ENCODE measurements at places on chromosomes 2 and 18.

DNA sequence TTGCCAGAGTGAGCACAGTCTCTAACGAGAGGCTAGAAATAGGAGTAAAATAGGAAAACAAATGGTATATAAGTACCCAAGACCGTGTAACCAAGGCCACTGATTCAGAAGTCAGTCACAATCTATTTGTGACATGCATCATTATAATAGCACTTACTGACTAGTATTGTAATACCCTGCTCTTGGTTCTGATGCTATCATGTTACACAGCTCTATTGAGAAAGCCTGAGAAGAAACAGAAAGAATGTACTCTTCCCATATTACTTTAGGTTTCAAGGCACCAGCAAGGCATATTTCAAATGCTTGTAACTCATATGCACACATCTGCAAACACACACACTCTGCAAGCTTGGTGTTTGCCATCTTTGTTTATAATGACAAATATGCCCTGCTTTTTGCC, 746.4 kb downstream of the SLC4A3 start:
- DNase-seq, result peak; percentile 14

DNA sequence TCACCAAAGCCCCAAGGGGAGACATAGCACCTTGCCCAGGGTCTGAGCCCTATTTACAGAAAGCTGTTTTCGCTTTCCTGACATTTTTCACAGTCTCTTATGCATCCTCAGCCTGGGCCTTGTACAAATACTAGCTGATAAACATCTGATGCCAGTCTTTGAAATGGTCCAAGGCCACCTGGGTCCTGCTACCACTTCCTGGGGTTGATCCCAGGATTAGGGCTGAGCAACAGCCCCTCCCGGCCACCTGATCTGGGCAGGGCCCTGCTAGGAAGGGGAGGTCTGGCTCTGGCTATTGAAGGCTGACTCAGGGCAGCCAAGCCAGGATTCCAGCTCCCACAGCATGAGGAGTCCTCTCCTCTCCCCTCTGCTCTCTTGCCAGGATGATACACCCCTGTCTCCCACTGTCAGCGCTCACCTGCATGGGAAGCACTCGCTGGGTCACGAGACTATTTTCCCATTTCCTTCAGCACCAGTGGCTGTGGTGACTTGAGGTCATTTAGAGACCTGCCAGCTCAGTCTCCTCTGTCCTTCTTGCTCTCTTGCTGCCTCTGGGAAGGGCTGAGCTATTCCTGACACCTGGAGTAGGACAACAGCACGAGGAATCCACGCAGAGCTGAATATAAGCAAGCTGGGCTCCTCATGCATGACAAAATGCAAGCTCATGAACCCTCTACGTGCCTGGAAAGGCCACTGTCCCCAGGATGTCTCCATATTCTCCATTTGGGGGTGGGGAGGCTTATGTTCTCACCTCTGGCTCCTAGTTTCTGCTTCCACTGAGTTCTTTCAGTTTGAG, 53.0 kb upstream of the LGALSL start:
- peak; percentile 18 for DNase-seq

DNA sequence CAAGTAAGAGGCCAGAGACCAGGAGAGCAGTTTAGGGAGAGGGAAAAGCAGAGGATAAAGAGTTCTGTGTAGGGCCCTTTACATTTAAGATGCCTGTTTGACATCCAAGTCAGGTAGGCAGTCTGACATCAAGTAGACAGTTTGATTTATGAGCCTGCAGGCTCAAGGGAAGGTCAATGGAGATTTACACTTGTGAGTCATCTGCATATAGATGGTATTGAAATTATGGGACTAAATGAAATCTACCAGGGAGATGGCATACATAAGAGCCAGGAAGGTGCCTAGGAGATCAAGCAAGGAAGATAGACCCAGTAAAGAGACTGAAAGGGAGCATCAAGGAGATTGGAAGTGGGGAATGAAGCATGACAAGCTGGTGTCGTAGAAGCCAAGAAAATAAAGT, 212.4 kb upstream of the PKDCC start:
- no peak for DNase-seq

DNA sequence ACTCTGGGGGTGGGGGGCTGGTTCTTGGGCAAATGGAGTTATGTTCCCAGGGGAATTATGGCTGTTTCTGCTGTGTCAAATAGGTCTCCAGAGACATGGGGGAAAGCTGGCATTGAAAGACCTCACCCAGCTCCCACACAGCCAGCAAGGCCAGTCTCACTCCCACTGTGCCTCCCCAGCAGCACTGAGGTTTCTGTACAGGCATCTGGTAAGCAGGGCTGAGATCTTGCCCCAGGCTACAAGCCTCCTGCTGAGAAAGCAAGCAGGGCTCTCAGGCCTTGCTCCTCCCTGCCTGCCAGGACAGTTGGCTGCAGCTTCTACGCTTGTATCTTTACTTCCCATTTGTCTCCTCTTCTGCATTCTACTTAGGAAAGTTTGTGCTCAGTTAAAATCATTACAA, 50.5 kb upstream of the FHOD3 start:
- peak; percentile 15 for DNase-seq

DNA sequence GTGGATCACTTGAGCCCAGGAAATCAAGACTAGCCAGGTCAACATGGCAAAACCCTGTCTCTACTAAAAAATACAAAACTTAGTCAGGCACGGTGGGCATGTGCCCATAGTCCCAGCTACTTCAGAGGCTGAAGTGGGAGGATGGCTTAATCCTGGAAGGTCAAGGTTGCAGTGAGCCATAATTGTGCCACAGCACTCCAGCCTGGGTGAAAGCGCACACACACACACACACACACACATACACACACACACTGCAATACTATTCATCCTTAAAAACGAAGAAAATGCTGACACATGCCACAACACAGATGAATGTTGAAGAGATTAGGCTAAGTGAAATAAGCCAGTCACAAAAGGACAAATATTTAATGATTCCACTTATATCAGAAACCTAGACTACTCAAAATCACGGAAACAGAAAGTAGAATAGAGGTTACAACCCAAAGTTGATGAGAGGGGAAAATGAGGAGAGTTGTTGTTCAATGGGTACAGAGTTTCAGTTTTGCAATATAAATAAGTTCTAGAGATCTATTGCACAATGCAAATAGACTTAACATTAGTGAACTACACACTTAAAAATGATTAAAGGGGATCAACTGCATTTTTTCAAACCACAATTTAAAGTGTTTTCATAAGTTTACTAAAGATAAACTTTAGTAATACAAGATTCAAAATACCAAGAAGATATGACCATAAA, 114.5 kb downstream of the USP34 start:
- peak; percentile 38 for DNase-seq

- DNase-seq, result peak; percentile 91
These were observed 93.5 kb upstream of the ITGB6 start for GRCh38 chr2:160293391-160294091.

DNA sequence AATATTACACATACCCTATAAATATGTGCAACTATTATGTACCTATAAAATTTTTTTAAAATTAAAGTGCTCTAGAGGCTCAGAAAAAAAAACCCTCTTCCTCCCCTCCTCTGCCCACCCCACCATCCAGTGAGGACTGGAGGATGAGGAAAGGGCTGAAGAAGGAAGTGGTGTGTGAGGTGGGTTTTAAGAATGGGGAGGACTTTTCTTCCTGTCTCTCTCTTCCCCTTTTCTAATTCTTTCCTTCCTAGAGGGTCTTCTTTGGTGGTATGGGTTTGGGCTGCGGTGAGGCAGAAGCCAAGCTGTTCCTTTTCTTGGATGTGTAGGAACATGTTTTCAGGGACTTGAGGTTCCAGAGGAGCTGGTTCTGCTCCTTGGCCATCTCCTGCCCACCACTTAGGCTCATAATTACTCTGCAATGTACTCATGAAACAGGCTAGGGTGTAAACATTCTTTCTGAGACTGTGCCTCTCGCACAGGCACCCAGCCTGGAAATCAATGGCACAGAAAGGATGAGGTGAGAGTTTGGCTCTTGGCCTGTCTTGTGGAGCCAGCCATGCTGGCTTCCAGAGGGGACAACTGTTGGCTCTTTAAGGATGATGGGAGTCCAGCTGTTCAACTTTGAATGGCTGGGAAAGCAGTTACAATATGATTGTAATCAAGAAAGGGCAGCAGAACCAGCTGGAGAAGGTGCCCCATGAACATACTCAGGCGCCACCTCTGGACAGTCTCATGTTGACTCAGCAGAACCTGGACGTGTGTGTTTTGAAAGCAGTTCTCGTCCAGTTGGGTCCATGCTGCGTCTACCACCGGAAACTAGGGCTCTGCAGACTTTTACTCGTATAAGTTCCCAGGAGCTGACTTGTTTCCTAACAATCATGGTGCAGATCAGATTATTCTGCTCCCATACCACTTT, 38.3 kb downstream of the IL1RL2 start:
- DNase-seq, result peak; percentile 69

DNA sequence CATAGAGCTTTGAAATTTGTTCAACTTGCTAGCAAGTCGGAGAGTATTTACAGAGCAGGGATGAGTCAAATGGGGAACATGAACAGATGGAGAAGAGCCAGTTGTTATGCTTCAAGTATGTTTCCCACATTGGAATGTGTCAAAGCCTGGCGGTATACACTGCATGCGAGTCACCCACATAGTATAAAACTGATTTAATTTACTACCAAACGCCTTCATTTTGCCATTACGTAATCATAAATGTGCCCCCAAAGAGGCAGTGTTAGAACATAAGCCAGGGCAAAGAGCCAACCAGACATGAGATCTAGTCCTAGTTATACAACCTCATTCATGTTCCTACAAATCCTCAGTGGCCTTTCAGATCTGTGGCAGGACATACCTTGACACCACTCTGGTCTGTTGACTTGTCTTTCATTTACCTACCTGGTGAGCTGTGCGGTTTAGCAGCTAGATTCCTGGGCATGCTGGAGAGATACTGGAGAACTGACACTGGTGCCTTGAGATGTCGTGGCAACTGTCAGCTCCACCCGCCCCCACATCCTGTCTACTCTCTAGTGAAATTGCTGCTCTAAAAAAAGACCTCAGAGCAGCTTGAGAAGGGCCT, 21.7 kb upstream of the NRP2 start:
- DNase-seq, result peak; percentile 91

- no peak for DNase-seq
These were observed 85.0 kb downstream of the TANC1 start for GRCh38 chr2:159053161-159054031.

DNA sequence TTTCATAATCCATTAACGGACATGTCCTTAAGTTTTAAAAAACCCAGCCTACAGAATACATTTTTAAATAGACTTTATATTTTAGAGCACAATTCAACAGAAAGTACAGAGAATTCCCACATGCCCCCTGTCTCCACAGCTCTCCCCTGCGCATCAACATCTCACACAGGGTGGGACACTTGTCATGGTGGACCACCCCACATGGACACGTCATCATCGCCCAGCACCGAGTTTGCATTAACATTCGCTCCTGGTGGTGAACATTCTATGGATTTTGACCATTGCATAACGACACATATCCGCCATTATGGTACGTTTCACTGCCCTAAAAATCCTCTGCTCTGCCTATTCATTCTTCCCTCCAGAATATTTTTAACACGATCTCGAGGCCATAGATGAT, 1.1 kb upstream of the KCNF1 start:
- no peak for DNase-seq

DNA sequence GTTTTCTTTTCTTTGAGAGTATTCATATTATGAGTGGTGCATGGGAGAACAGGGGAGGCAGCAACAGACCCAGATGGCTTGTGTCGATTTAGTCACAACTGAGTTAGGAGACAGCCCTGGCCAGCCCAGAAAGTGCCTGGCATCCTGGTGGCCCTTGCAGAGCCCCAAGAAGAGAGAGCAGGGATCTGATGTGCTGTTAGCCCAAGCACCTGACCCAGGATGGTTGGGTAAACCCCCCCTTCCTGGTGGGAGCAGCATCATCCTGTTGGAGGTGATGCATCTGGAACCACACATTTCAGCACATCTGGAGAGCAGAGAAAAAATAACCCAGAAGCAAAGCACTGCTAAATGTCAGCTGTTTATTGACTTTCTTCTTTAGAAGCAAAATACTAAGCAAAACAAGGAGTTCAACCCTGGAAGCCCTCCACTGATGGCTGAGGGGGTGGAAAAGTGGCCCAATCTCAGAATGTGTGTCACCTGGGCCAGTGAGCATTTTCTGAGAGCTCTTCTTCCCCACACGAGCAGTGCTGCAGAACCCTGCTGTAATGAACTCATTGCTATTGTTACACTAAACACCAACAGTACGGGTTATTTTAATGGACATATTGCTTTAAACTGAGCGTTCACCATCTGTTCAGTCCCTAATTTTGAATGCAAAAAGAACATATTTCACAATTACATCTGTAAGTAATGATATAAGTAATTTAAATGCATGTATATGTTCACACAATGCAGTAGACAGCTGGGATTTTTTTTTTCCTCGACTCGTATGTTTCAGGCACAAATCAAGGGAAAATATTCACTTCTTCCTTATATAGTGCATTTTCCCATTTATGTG, 100.6 kb upstream of the SMIM21 start:
- no peak for DNase-seq

- peak; percentile 50 for DNase-seq
These were observed 1.6 kb downstream of the ZNF516 start for GRCh38 chr18:76493213-76494161.

DNA sequence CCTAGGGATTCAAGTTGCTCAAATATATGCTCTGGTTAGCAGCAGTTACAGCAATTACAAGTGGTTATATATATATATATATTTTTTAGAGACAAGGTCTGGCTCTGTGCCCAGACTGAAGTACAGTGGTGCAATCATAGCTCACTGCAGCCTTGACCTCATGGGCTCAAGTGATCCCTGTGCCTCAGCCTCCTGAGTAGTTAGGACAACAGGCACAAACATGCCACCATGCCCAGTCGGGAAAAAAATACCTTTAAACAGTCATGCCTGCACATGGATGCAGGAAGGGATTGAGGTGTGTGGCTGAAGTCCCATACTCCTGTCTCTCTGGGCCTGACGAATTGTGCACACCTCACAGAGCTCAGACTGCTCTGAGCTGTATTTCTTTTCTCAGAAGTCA, 19.6 kb upstream of the DNAH7 start:
- DNase-seq, result peak; percentile 92

GRCh38 chr2:119338272-119338671, 28.4 kb downstream of the C2orf76 start:
- no peak for DNase-seq

DNA sequence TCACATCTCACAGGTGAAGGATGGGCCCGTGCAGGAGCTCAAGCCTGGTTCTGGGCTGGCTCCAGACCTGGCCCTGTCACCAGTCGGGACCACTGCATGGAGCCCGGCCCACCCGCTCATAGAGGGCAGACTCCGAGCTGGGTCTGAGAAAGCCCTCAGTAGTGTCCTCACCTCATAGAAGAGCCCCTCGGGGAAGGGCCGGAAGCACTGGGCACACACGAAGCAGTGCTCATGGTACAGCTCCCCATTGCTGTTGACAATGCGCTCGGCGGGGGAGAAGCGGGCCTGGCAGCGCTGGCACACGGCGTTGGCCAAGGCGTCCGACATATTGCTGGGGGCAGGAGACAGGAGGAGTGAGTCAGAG, 11.3 kb downstream of the GPR17 start:
- DNase-seq, result no peak

GRCh38 chr2:39150890-39151497, 30.1 kb upstream of the SOS1 start:
- no peak for DNase-seq
